ENCODE measurements at places on chromosomes 1 and 21.

DNA sequence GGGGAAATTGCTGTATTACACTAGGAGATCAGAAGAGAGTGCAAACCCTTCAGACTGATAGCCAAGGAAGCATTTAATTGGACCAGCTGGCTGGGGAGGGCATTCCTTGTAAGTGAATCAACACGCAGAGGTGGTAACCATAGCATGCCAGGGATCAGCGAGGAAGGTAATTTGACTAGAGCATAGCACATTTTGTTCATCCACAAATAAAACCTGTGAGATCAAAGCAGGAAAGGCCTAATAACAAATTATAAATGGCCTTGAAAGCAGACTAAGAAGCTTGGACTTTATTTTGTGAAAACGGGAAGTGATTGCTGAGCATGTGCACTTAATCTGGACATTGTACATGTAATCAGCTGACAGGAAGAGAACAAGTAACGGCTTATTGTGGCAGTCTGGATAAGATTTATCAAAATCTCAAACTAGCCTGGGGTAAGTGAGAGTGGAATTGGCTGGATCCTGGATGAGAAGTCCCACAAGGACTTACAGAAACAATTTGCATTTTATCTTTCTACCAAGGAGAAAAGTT lies 11.7 kb upstream of the CD55 start:
- DNase-seq: peak; percentile 80

- DNase-seq: no peak
These were observed 307.1 kb downstream of the AMY1C start for GRCh38 chr1:104056786-104057185.

DNA sequence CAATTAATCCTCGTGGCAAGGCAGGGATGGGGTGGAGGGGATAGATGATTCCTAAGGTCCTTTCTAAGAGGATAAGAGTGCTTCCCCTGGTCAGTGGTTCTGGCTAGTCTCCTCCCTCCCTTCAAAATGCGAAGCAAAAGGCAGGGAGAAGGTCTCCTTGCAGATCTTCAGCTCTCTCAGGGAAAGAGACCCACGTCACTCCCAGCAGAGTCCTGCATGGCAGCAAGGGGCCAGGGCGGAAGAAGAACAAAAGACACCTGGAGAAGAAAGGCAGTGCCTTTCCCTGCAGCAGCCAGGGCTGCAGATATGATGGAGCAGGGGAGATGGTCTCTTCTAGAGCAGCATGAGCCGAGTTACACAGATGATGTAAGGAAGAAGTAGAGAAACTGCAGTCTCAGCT lies 29.6 kb upstream of the SLAMF9 start:
- no peak for DNase-seq

GRCh38 chr1:171727778-171728177 lies 14.1 kb downstream of the VAMP4 start:
- DNase-seq: no peak

GRCh38 chr1:166189126-166189525 lies 22.3 kb upstream of the FAM78B start:
- no peak for DNase-seq

DNA sequence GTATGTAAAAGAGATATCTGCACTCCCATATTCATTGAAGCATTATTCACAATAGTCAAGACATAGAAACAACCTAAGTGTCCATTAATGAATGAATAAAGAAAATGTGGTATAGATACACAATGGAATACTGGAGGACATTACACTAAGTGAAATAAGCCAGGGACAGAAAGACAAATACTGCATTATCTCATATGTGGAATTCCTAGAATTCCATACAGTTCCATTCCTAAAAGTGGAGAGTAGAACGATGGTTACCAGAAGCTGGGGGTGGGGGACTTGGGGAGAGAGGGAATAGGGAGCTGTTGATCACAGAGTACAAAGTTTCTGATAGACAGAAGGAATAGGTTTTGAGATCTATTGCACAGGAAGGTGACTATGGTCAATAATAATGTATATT lies 7.4 kb downstream of the TMED5 start:
- no peak for DNase-seq

DNA sequence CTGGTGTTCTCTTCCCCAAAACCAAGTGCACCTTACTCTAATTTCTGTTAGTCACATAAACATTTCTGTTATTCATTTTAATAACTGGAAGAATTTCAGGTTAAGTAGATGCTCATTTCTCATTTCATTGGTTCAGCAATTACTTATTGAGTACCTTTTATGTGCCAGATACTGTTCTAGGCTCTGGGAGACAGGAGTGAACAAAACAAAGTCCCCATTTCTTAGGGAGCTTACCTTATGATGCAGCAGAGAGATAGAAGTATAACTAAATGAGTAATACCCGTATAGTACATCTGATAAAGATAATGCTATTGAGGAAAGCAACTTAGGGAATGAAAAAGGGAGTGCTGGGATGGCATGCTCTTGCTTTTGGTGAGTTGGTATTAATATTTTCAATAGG lies 33.7 kb downstream of the LRRC8C start:
- no peak for DNase-seq

- no peak for DNase-seq
These were observed 64.5 kb upstream of the ROR1 start for GRCh38 chr1:63709267-63709828.

- peak; percentile 61 for DNase-seq
These were observed 780 bp downstream of the YTHDF2 start for GRCh38 chr1:28737307-28738132.

DNA sequence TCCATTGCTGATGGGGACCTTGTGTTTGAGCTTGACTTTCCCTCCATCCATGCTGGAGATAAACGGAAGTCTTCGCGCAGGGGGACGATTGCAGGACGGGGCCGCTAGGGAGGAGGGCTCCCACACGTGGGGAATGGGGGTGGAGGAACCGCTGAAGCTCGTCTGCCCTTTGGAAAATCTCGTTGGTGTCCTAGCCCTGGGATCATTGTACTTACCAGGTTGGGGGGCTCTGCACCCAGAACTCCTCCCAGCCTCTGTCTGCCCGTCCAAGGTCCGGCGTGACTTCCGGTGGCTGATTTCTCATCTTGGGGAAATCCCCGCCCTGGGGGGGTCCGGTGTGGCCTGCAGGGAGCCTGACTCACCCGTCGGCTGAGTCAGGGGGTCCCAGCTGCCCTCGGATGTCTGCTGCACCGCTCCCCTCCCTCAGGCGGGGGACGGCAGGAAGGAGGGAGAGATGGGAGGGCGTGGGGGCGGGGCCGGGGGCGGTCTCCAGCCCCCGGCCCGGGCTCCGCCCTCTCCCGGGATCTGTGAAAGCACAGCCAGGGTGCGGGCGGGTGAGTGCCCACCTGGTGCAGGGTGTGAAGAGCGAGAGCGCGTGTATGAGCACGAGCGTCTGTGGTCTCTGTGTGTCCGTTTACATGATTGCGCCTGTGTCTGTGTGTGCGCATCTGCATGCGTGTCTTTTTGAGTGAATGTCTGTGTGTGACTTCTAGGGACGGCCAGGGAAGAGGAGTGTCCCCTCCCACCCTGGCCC lies 35.8 kb downstream of the PIK3CD start:
- peak; percentile 64 for DNase-seq

GRCh38 chr1:59249396-59250137 lies 47.3 kb upstream of the FGGY start:
- no peak for DNase-seq

- DNase-seq: no peak
These were observed 17.2 kb downstream of the CASZ1 start for GRCh38 chr1:10779201-10779600.

DNA sequence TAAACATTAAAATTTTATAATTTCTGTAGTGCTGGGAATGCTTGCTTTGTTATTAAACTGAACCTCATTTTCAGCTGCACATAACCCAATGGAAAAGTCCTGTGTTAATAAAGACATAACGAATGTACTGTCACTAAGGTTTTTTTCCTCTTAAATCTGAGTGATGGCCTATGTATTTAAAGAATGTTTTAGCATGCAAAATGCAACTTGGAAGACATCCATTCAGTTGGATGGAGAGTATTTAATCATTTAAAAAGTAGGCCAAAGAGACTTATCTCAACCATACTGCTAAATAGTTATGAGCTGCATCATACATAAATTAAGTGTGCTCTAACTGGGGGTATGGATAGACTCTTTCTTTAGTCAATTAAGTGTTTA lies 48.5 kb downstream of the RWDD3 start:
- DNase-seq: no peak

DNA sequence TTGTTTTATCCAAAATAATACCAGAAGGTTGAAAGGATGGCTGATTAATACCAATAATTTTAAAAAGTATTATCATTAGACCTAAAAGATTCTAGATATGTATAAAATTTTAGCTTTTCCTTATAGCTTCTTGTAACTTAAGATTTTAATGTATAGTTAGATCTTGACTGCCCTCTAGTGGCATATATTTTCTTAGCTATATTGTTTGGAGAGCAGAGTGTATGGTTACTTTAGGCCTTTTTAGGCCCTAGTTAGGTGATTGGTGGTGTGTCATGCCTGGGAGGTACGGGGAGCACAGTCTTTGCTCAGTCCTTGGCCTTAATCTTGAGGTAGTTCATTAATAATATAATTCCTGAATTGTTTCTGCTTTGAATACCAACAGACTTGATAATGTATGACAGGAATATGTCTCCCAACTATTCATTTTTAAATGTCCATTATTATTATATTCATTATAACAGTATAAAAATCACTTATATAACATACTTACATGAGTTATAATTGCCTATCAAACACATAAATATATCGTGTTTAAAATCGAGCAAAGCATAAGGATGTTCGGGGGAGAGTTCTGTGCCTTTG lies 328.4 kb downstream of the ZP4 start:
- peak; percentile 45 for DNase-seq

- DNase-seq: no peak
These were observed at the start of gene PDE9A for GRCh38 chr21:42653231-42654061. TSS of gene PDE9A (plus strand) at chr21:42653621. CDS start at chr21:42653815, 194 bp downstream.

DNA sequence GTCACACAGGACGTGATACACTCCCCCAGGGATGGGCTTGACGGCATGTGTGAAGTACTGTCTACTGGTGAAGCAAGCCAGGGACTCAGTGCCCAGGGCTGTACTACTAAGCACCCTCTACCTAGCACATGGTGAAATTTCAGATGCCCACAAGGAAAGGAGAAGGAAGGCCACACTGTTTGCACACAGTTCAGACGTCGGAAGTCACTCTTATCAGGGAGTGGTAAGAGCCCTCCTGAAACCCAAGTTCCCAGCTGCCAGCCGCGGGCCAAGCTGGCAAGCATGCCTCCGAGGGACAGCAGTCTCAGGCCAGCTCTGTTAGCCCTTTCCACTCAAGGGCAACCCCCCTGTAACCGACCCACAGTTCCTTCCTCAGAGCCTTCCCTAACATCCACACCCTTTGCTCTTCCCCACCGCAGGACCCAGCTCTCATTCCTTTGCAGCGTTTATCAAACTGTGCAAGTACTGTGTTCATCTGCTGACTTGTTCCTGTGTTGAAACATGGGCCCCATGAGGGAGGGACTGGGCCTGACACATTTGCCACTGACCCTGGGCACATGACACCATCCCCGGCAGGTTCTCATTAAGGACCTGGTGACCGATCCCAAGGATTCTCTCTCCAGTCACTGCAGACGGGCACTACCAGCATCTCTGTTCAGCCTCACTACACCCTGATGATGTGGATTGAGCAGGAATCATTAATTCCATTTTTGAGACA lies 58.5 kb downstream of the SLC66A1 start:
- no peak for DNase-seq

DNA sequence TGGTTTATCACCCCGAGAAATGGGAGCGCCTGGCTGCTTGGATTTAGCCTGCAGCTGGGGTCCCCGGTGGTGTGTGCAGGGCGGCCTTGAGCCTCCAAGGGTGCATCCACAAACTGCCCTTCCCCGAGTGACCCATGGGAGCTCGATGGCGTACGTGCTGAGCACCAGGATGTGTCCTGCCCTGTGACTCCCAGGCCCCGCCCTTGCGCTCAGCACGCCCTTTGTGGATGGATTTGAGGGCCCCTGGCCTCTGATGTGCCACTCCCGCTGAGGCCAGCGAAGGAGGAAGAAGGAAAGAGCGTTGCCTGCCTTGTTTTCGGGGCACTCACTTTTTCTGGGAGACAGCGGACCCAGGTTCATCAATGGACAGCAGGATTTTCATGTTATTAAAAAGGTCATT lies 1.7 kb upstream of the TFF3 start:
- DNase-seq: no peak

DNA sequence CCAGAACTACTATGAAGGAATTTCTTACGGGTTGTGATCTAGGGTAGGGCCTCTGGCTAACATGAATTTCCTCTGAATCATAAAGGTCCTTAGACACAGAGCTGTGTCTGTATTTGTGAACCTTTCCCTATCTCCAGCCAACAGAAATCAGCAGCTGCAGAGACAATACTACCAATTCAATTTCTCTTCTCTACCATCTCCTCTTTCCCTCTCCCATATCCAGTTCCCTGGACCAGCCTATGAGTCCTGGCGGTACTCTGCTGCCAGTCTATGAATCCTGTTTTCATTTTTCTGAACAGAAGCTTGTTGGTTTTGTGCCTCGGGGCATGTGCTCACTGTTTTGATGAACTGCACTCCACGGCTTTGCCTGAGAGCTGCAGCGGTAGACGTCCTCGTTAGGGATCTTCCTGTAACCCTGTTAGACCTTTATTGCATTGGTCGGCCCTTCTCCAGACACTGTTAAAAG lies 458.0 kb upstream of the VAMP3 start:
- DNase-seq: peak; percentile 56

DNA sequence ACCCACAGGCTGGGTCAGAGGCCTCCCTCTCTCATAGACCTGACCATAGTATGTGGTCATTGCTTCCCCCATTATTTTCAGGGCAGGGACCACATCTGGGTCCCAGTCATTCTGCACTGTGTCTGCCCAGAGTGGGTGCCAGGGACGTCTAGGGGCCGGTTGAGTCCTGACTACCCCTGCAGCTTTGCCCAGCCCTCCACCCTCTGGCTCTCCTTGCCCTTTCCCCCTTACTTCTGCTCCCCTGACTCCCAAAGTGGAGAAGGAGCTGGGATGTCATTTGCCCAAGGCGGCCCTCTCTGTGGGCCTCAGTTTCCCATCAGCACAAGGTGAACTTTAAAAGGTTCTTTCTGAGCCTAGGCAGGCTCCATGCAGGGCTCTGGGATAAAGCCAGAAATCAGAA lies 4.3 kb upstream of the TTC22 start:
- DNase-seq: no peak

GRCh38 chr1:79188337-79188736 lies 181.8 kb upstream of the ADGRL4 start:
- DNase-seq: no peak

- DNase-seq: peak; percentile 59
These were observed 38.5 kb upstream of the FAM131C start for GRCh38 chr1:16111771-16112595.

- DNase-seq: no peak
These were observed 4.4 kb upstream of the ALG6 start for GRCh38 chr1:63363014-63363413.

- DNase-seq: peak; percentile 45
These were observed 162.4 kb upstream of the CACYBP start for GRCh38 chr1:174837386-174837785.

DNA sequence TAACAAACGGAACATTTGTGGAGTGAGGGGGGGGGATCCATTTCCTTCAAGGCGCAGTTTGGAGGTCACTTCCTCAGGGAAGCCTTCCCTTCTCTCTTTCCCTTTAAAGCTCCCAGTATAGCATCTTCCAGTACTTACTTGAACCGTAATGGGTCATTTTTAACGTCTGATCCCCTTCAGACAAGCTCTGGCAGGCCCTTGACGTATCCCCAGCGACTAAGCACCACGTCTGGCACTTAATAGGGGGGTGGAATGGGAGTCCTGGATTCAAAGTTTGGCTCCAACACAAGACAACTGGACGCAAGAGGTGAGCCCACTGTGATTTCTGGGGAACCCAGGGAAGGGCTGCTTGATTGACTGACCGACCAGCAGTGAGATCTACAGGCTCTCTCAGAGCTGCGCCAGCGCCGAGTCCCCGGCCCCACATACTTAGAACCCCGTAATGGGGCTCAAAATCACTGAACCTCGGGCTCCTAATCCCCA lies 441 bp downstream of the YARS1 start:
- DNase-seq: peak; percentile 54

GRCh38 chr1:23393706-23394105 lies 24.1 kb upstream of the ZNF436 start:
- DNase-seq: no peak

Data from myocyte (in vitro differentiated cells).